ENCODE measurements at places on chromosomes 13 and 19.
A peak's percentile ranks its signal among the peaks of the same experiment; 100 is the strongest.

- no peaks in the 10 kb centered on the region for H3K27me3 ChIP-seq
- DNase-seq = no peak
- no peaks in the 10 kb centered on the region for H3K36me3 ChIP-seq
- peaks cover 63% of the 10 kb centered on the region for H3K4me1 ChIP-seq
- no peak overlapping the region for H3K4me3 ChIP-seq
- H3K27ac ChIP-seq = no peak overlapping the region
These were observed 8.0 kb upstream of the BAX start for GRCh38 chr19:48946463-48947257.

DNA sequence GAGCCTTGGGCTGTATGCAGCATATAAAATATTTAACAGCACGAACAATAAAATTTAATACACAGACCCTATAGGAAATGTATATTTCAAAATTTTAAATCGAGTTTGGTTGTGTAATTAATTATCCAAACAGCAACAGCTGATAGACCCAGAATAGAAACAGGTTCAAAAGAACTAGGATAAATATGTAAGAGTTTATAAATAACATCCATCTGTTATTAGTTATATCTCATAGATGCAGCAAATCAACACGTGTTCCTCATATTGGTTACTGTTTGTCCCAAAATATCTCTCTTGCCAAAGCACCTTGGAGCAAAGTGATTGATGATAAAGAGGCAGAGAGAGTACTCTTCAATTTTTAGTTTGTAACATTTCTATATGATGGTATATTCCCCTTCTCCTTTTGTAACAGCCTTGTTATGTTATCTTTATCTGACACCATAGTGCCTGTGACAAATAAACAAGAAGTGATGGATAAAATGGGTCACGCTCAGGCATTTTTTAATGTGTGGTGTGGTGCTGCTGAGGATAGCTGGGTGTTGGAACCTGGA lies 260.6 kb upstream of the NBEA start:
- no peak overlapping the region for H3K27ac ChIP-seq

DNA sequence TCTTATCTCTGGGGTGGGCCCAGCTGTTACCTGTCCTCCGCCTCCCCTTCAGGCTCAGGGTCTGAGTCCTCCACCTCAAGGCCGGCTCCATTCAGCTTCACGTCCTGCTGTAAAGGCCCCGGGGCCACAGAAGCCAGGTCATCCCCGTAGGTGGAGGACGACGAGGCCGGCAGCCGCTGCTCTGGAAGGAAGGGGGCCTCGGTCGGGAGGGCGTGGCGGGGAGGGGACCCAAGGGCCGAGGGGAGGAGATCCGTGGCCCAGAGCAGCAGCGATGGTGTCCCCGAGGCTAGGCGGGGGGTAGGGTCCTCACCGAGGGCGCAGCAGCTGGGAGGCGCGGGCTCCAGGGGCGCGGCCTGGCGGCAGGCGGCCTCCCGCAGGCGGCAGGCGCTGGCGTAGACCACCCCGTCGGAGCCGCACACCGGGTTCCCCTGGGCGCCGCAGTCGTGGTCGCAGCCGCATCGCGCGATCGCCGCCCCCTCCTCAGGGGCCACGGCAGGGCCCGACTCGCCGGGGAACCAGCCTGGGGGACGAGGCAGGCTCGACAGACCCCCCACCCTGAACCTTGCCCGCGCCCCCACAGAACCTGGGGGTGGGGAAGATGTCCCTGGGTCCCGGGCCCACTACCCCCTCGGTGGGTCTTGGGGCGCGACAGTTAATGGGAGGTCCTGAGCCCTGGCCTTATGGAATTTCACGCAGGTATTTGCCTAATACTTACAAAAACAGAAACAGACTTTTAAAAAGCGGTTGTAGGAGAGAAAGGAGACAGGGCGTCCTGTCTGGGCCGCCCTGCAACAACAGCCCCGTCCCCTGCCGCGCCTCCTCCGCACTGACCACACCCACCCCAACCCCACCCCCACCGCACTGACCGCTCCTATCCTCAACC lies 7.6 kb downstream of the F2RL3 start:
- no peaks in the 10 kb centered on the region for H3K36me3 ChIP-seq
- DNase-seq = no peak
- no peak overlapping the region for H3K27ac ChIP-seq
- H3K4me3 ChIP-seq = peak overlapping the region; percentile 61

DNA sequence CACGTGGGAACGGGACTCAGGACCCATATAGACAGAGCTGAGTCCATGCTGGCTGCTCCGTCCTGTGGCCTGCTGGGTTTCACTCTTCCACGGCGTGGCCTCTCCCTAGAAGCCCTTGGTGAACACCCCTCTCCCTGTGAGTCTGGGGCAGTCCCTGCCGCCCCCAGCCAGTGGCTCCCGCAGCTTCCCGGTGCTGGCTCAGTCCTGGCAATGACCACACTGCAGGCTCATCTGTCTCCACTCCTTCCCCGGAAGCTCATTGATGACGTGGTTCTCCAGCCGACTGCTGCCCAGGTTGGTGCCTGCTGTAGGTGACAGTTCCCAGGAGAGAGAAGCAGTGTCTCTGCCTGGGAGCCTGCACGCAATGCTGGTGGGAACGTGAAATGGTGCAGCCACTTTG lies 2.1 kb upstream of the TEX29 start:
- H3K27ac ChIP-seq = no peak overlapping the region
- DNase-seq = no peak
- H3K4me1 ChIP-seq = no peaks in the 10 kb centered on the region
- no peak overlapping the region for H3K4me3 ChIP-seq
- no peaks in the 10 kb centered on the region for H3K27me3 ChIP-seq
- no peaks in the 10 kb centered on the region for H3K36me3 ChIP-seq

- H3K4me3 ChIP-seq = no peak overlapping the region
- DNase-seq = no peak
- no peaks in the 10 kb centered on the region for H3K4me1 ChIP-seq
- no peak overlapping the region for H3K27ac ChIP-seq
These were observed 3.6 kb downstream of the ADGRE1 start for GRCh38 chr19:6890938-6891337.

- no peaks in the 10 kb centered on the region for H3K27me3 ChIP-seq
- H3K4me3 ChIP-seq = no peak overlapping the region
- no peak for DNase-seq
- peaks cover 28% of the 10 kb centered on the region for H3K4me1 ChIP-seq
- H3K27ac ChIP-seq = no peak overlapping the region
These were observed 2.1 kb downstream of the MAST1 start for GRCh38 chr19:12840091-12841079.

- H3K27me3 ChIP-seq = no peaks in the 10 kb centered on the region
- no peak overlapping the region for H3K4me3 ChIP-seq
- H3K27ac ChIP-seq = no peak overlapping the region
- DNase-seq = no peak
- 0 out of 2 replicates have a peak, but pooled peaks cover 8% of the 10 kb centered on the region for H3K4me1 ChIP-seq
- no peaks in the 10 kb centered on the region for H3K36me3 ChIP-seq
These were observed 188.0 kb downstream of the TDRD3 start for GRCh38 chr13:60584976-60585375.

GRCh38 chr19:30886222-30886621 lies 463.0 kb downstream of the TSHZ3 start:
- no peaks in the 10 kb centered on the region for H3K4me1 ChIP-seq
- H3K36me3 ChIP-seq = no peaks in the 10 kb centered on the region
- no peak overlapping the region for H3K27ac ChIP-seq
- no peak for DNase-seq

DNA sequence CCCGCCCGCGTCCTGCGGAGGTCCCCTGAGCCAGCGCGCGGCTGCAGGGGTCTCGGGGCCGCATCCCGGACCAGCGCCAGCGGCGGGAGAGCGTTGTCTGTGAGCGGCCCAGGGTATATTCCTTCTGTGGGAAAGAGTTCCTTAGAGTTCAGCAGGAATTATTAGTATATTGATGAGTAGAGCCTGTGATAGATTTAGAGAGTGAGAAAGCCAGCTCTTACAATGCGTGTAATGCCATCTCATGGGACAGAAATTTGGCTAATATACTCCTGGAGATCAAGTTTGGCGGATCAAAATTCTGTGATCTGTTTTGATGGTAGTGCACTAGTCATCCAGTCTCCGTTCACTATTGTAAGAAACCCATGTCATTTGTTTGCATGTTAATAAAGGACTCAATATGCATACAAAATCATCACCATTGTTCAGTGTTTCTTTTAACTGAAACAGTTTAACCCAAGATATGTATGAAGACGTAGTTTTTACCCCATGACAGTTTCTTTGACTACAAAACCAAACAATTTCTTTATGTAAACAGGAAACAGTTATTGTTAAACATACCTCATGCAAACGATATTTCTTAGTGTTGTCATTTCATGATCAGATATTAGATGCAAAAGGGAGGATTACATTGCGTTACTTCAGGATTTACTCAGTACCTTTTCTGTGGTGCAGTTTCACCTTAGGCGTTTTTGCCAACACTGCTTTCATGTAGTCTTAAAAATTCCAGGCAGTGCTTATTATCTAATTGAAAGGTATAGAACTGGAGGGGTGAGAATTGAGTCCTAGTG lies 9.9 kb downstream of the TNFRSF19 start:
- H3K36me3 ChIP-seq = peaks cover 3% of the 10 kb centered on the region
- peak overlapping the region; percentile 71 for H3K27ac ChIP-seq
- DNase-seq = no peak

DNA sequence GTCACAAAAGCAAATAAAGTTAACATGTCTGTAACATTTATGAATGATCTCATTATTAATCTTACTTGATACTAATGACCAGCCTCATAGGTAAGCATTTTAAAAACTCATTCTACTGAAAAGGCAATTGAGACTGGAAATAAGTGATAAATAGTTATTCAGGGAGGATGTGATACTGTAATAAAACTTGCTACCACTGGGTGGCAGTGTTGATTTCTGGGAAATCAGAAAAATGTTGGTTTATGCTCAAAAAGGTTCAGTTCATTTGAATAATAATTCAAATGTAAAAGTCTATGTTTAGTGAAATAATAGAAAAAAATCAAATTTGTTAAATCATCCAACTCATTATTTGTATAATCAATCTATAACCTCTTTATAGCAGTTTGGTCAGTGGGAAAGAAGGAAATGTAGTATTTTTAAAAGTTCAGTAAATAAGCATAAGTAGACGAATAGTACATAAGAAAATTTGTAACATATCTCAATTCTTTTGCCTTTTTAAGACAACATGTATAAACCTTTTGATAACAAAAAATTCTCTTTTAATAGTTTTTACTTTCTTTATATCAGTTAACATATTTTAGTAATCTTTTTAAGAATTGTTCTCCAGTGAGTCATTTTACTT lies 9.6 kb downstream of the ABHD13 start:
- H3K27me3 ChIP-seq = no peaks in the 10 kb centered on the region
- peak; percentile 21 for DNase-seq
- H3K4me1 ChIP-seq = peaks cover 31% of the 10 kb centered on the region
- no peak overlapping the region for H3K4me3 ChIP-seq
- no peak overlapping the region for H3K27ac ChIP-seq
- no peaks in the 10 kb centered on the region for H3K36me3 ChIP-seq

DNA sequence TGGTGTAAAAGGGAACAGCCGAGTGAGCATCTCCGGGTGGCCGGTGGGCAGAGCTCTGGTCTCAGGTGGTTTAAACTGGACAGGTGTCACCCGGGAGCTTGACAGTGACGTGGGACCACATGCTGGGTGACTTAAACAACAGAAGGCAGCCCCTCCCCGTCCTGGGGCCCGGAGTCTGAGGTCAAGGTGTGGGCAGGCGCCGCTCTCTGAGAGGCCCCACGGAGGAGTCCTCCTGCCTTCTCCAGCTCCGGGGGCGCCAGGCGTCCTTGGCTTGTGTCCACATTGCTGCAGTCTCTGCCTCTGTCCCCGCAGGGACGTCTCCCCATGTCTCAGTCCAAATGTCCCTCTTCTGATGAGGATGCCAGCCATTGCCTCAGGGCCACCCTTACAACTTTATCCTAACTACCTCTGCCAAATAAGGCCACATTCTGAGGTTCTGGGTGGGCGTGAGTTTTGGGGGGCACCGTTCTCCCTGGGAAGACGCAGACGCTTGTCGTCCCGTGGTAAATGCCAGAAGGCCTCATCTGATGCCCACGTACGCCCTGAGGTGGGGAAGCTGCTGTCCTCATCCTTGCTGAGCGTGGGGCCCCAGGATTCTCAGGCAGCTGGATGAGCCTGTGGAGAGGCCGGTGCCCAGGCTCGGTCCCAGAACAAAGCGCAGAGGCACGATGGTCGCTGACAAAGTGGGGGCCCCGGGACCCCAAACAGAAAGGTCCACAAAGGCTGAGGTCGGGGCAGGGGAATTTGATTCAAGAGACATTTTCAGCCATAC lies 12.9 kb downstream of the GZMM start:
- peak; percentile 27 for DNase-seq
- peak overlapping the region; percentile 81 for H3K27ac ChIP-seq
- H3K36me3 ChIP-seq = no peaks in the 10 kb centered on the region
- H3K4me1 ChIP-seq = peaks cover 55% of the 10 kb centered on the region

DNA sequence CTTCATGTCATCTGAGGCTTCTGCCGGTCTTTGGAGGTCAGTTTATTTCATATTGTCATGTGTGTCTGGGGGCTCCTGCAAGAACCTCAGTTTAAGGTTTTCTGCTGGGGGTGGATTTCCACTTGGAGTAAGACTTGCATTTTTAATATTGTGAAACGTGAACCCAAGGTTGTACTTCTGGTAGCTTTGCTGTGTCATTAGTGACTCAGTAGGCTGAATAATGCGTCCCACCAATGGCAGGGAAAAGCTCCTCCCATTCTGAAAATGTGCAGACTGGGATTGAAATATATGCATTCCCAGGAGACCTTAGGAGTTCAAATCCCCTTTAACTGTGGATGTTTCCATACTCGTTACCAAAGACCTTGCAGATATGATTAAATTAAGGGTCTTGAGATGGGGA lies 46.2 kb downstream of the ING1 start:
- no peaks in the 10 kb centered on the region for H3K27me3 ChIP-seq
- H3K27ac ChIP-seq = no peak overlapping the region
- H3K36me3 ChIP-seq = no peaks in the 10 kb centered on the region
- H3K4me3 ChIP-seq = no peak overlapping the region

DNA sequence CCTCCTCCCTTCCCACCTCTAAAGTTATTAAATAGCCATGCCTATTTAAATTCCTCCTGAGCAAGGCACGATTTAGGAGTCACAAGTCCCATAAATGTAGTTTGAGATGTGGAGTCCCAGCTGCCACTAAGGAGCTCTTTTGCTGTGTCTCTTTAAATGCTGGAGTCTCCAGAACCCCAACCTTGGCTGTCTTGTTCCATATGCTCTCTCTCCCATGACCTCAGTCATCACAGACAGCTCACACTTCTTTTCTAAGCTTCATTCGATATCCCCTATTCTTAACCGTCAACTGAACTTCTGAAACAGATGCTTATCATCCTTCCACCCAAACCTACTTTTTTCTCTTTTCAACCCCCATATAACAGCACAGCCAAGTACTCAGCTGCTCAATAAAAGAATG lies 197.1 kb downstream of the VWA8 start:
- H3K27me3 ChIP-seq = no peaks in the 10 kb centered on the region
- H3K4me3 ChIP-seq = no peak overlapping the region
- H3K4me1 ChIP-seq = no peaks in the 10 kb centered on the region
- DNase-seq = no peak
- no peaks in the 10 kb centered on the region for H3K36me3 ChIP-seq

- DNase-seq = peak; percentile 51
- H3K27me3 ChIP-seq = no peaks in the 10 kb centered on the region
- H3K36me3 ChIP-seq = no peaks in the 10 kb centered on the region
- H3K4me1 ChIP-seq = no peaks in the 10 kb centered on the region
- no peak overlapping the region for H3K27ac ChIP-seq
These were observed 198.4 kb downstream of the COL4A1 start for GRCh38 chr13:110108348-110109139.

GRCh38 chr13:113981194-113981605 lies 7.3 kb upstream of the C13orf46 start:
- H3K27ac ChIP-seq = no peak overlapping the region
- H3K27me3 ChIP-seq = peaks cover 10% of the 10 kb centered on the region
- no peaks in the 10 kb centered on the region for H3K4me1 ChIP-seq
- no peak for DNase-seq
- no peak overlapping the region for H3K4me3 ChIP-seq
- H3K36me3 ChIP-seq = no peaks in the 10 kb centered on the region
